ENCODE measurements at places on chromosomes 11 and 22.

DNA sequence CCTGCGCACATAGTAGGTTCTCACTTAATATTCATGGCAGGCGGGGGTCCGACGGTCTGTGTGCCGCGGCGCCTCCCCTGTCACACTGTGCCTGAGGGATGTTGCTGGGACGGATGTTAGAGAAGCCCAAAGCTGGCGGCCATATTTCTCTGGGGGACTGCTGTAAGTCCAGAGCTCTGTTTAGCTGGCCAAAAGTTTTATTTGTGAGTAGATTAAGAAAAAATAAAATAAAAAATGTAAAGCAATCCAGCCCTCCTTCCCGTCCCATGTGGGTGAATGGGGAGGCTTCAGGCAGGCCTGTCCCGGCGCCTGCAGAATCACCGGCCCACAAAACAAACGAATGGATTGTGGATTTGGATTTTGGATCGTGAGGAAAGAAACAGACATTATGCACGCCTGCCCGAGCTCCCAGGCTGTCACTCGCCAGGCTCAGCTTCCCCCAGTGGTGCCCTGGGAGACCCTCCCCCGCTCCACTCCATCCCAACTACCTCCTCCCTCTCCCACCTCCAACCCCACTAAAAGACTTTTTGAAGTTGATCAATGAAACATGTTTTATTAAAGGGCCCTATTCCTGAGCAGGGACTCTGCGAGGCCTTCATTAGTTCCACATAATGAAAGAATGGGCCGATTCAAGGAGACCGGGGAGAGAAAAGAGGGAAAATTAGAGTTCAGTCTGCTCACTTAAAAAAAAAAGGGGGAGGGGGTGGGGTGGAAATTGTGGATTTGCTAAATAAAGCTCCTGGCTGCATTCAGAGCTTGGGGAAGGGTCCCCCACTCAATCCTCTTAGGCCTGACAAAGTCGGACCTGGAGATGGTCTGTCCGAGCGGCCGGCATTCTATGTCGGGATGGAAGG, 20.4 kb upstream of the SCUBE1 start:
- DNase-seq = no peak

- DNase-seq = no peak
Measured at GRCh38 chr11:106697058-106697457, 321.2 kb downstream of the GUCY1A2 start.

- no peak for DNase-seq
Measured at GRCh38 chr11:18352581-18352980, 30.2 kb downstream of the GTF2H1 start.

DNA sequence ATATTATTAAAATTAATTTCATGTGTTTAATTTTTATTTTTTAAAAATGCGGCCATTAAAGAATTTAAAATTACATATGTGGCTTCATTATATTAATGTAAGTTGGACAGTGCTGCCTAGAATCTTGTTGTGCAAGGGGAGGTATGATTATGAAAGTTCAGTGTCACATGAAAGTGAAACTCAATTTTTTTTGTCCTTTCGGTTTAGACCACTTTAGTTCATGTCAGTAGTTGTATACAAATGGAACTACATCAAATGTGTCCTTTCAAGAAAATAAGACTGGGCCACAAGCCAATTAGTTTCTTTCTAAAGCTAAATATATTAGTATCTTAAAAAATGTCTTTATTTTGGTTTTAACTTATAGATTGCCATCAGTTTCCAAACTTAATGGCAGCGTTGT, 35.7 kb downstream of the TBCEL start:
- peak; percentile 29 for DNase-seq

DNA sequence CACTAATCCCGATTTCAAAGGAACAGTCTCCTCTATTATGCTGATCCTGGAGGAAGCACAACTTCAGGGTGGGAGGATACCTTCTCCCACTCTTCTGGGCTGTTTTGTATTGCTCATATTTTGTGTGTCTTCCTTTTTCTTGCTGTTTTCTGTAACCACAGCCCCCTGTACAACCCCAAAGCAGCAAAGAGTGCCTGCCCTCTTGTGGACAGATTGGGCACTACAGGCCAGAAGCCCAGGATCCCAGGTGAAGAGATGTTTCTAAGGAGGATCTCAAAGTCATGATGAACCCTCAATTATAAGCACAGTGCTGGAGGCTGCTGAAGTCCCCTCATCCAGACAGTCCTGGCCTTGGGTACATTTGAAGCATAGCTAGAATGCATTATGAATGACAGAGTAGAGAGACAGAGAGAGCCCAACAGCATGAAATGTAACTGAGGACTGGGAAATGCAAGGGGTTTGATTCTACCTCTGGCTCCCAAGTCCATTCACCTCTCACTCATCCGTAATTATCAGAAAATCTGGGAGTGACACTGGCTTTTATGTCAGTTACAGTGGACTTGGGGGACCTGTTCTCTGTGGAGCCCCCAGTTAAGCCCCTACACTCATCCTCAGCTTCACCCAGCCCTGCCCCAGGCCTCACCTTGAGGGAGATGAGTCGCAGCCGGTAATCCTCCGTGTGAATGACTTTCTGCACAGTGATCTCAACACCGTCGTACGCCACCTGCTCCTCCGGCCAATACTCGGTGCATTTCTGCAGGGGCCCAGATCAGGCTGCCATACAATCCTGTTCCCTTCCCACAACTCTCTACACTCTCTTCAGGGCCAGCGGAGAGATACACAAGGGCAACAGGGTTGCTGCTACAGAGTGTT, 6.2 kb upstream of the IGSF22 start:
- DNase-seq = peak; percentile 75

DNA sequence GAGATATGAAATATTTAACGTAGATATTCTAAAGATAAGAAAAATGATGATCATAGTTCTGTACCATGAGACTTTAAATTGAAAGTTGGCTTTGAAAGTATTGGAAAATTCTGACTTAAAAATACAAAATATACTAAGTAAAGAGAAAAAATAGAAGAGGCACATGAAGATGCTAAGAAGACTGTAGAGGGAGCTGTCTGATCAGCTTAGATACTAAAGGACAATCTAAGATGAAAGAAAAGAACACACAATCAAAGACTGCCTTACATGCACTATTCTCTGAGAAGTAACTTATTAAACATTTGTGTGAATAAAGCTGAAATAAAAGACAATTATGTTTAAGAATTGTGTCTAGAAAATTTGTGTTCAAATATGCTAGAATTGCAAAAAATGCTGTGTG, 55.1 kb downstream of the RBMXL2 start:
- no peak for DNase-seq

GRCh38 chr11:57675176-57675941, 7.4 kb downstream of the ZDHHC5 start:
- no peak for DNase-seq

GRCh38 chr11:30823119-30823518, 237.0 kb upstream of the MPPED2 start:
- DNase-seq = no peak

DNA sequence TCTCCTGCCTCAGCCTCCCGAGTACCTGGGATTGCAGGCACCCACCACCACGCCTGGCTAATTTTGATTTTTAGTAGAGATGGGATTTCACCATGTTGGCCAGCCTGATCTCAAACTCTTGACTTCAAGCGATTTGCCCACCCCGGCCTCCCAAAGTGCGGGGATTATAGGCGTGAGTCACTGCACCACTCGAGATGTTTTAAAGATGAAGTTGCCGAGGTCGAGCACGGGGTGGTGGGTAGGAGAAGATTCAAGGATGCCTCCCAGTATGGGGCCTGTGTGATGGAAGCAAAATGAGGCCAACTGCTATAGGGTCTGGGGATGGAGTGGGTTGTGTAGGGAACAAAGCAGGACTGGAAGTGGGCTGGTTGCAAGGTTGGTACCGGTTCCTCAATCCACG, 245.2 kb downstream of the MN1 start:
- no peak for DNase-seq

DNA sequence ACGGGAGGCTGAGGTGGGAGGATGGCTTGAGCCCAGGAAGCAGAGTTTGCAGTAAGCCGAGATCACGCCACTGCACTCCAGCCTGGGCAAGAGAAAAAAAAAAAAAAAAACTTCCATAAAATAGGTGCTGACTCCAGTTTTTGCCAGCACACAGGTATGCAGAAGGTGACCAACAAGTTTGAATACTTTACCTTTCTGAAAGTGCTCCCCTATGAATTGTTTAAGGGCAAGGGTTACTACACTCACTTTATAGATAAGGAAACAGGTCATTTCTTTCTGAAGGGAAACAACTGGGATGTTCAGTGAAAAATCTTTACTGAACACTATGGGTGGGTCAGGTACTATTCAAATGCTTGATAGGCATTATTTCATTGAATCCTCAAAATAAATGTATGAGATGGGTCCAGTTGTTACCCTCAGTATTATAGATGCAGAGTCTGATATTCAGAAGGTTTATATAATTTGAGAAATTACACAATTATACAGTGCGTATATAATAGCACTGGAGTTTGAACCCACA, 538.5 kb downstream of the INSC start:
- DNase-seq = no peak

- no peak for DNase-seq
Measured at GRCh38 chr11:118914987-118915386, 10.7 kb downstream of the BCL9L start.

- no peak for DNase-seq
Measured at GRCh38 chr11:1048375-1049070, 12.0 kb upstream of the MUC6 start.

DNA sequence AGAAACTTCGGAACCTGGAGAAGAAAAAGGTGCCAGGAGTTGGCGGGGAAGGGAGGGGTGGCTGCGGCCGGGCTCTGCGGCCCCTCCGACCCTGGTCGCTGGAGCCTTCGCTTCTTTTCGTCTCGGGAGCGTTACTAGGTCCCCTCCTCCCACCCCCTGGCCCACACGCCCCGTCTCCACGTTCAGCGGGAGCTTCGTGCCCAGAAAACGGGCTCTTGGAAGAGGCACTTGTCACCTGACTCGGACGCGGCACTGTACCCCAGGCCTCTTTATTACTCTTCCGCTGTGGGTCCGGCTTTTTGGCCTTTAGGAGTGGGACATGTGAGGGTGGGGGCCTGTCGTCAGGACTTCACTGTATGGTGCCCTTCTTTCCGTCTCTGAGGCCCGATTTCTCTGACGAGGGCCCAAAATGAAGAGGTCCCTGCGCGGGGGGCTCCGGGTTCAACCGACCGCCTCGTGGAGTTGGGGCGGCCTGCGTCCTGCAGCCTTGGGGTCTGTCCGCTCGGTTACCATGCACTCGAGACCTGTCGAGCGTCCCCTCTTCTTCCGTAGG, 1.2 kb downstream of the CAPRIN1 start:
- DNase-seq = no peak

DNA sequence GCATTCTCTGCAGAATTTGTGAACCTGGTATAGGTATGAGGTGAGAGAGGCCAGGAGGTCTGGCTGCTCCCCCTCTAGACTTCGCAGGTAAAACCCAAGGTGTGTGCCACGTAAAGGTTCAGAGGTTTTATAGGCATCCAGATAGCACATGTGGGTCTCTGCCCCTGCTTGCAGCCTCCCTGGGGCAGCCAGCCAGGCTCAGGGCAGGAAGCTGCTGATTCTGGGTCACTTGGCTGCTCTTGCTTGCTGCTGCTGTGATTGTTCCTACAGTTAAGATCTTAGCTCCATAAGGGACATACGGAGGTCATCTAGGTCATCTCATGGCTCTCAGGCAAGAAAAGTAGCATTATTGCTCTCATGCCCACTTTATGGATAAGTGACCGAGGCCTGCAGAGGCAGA, 30.2 kb downstream of the ZBTB16 start:
- no peak for DNase-seq

GRCh38 chr11:6943131-6943530, 16.9 kb downstream of the ZNF215 start:
- no peak for DNase-seq

Data from GM10248 (cell line).